ENCODE measurements at places on chromosomes 1 and 21.

DNA sequence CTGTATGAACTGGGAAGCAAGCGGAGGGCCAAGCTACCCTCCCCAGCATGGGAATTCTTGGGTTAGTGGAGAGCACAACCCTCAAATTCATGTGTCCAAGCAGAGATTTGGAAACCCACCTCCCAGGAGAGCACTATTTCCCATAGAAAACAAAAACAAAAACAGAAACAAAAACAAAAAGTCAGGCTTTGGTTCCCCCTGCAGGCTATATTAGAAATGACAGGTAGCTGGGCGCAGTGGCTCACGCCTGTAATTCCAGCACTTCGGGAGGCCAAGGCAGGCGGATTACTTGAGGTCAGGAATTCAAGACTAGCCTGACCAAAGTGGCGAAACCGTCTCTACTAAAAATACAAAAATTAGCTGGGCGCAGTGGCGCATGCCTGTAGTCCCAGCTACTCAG lies 10.8 kb downstream of the MINDY1 start:
- peak; percentile 65 for DNase-seq

- no peak for DNase-seq
These were observed 26.6 kb upstream of the COL18A1 start for GRCh38 chr21:45378258-45378966.

DNA sequence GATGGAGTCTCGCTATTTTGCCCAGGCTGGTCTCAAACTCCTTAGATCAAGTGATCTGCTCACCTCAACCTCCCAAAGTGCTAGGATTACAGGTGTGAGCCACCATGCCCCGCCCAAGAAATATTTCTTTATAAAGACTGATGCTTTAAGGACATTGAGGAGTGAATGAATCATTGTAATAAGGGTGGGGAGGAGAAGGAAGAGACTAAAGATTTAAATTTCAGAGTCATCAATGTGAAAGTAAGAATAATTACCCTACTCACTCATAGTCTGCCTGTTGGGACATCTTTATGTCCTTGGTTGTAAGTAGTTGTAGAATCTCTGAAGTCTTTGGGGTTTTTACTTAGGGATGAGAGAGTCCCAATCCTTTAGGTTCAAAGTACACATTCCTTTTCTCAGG lies 7.3 kb downstream of the KDM1A start:
- no peak for DNase-seq

GRCh38 chr1:238099871-238100270 lies 209.1 kb upstream of the ZP4 start:
- no peak for DNase-seq

GRCh38 chr1:147539122-147539575 lies 2.2 kb upstream of the BCL9 start:
- DNase-seq: peak; percentile 96

- DNase-seq: no peak
These were observed 319 bp downstream of the HES2 start for GRCh38 chr1:6419397-6419803.

- no peak for DNase-seq
These were observed 18.5 kb downstream of the NPHP4 start for GRCh38 chr1:5973771-5974170.

DNA sequence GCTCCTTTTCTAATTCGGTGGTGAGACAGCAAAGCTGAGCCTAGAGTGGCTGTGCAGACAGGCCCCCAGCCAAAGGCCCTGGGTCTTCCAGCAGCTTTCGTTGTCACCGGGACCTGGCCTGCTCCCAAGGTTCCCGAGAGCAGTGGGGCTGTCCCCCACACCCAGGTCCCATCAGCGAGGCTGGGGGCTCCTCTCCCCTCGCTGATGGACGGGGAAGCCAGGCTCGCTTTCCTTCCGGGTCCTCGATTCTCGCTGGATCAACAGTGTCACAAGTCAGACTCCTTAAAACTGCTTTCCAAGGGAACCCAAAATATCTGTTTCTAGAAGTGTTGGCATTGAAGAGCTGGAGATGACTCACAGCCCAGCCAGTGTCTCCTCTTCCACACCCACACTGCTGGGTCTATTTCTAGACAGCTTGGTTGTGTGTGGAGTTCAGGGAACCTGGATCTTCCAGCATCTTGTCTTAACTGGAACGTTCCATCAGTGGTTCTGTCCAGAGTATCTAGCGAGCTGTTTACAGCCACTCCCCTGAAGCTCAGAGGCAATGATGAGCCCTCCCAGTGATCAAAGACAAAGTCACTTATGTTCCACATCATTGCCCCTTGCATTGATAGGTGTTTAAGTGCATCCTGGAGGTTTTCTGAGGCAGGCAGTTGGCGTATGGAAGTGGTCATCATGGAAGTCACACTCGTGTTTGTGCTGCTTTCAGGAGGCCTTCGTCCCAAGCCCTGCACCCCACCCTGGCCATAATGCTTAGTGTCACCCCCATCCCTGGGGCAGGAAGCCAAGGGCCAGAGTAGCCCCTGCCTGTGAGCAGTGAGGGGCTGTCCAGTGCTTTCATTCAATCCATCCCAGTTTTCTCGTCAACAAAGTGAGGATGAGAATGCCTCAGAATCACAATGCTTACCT lies 35.2 kb downstream of the RRP1 start:
- DNase-seq: peak; percentile 44

GRCh38 chr1:180123463-180123936 lies 31.2 kb upstream of the QSOX1 start:
- DNase-seq: peak; percentile 78

DNA sequence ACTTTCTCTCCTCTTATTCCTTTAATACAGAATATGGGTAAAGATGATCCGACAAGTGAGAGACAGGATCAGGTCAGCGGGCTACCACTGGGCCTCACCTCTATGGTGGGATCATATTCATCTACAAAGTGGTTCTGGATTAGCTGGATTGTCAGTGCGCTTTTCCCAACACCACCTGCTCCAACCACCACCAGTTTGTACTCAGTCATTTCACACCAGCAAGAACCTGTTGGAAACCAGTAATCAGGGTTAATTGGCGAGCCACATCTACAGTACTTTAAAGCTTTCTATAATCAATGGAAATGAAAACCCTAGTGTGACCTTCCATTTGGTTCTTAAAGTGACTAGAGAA lies 643 bp downstream of the NRAS start:
- DNase-seq: no peak

DNA sequence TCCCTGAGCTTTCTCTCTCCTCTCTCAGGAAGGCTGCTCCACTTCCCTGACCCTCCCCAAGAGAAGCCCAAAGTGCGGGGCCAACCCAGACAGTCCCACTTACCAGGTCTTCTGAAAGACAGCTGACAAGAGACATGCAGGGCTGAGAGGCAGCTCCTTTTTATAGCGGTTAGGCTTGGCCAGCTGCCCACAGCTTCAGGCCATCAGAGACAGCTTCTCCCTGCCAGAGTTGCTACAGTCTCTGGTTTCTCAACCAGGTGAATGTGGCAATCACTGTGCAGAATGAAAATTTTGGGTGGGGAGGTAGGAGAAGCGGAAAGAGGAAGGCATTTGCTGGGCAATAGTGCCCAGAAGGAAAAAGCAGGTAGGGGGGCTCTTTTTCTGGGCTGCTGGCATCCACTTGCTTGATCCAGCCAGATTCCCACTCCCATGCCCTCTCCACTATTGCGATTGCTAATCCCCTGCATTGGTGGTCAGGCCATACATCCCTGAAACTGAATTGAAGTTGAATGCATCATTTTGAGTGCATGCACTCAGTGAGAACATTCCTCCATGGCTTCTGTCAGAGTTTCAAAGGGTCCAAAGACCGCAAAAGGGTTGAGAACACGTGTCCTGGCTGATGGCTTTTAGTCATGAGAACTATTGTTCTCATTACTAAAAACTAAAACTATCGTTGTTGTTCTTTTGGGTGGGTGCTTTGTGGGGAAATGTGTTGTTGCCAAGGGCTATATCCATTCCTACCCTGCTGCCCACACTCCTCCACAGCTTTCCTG lies at the start of gene S100A8:
Gene S100A8 (minus strand): TSS at position 136 of the 773 bp plus-strand sequence. CDS start 538 bp downstream, outside the sequence.
- peak; percentile 26 for DNase-seq

DNA sequence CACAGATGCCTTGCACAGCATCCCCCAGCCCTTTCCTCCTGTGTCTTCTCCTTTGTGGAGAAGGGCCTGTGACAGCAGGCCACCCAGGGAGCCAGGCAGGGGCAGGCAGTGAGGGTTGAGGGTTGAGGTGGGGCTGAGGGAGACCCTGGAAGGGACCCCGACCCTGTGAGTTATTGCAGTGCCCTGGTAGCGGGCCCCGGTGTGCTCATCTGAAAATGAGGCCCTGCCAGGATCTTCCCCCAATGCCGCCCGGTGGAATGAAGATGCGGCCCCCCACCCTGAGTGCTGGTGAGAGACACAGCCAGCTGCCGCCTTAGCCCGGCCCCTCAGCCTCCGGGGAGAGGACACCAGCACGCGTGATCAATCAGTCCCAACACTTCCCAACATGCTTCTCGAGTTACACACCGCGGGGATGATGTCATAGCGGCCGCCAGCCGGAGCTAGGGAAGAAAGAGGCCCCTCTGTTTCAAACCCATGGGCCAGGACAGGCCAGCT lies 36.2 kb upstream of the ACTRT2 start:
- no peak for DNase-seq

GRCh38 chr1:222787729-222788128 lies 27.1 kb upstream of the DISP1 start:
- DNase-seq: peak; percentile 25

GRCh38 chr1:70431317-70431716 lies 20.2 kb downstream of the CTH start:
- DNase-seq: no peak

GRCh38 chr1:158485455-158485854 lies 13.4 kb downstream of the OR10R2 start:
- DNase-seq: no peak

DNA sequence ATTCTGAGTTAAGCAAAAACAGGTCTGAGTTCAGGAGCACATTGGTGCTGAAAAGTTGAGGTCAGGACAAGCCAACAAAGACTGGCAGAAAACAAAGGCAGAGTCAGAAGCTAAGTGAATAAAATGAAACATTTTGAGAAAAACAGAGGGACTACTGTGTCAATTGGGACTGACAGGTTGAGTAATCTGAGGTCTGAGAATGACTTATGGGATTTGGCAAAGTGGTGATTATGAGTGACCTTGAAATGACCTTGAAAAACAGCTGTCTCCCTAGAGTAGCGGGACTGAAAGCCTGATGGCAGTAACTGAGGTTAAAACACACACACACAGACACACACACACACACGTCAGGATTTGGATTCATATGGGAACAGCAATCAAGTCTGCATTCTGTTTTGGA lies 8.8 kb upstream of the COG2 start:
- DNase-seq: peak; percentile 13

- no peak for DNase-seq
These were observed 108.7 kb upstream of the NFIA start for GRCh38 chr1:60973668-60974067.

- peak; percentile 44 for DNase-seq
These were observed 13.7 kb downstream of the KIAA1614 start for GRCh38 chr1:180926164-180926981.

DNA sequence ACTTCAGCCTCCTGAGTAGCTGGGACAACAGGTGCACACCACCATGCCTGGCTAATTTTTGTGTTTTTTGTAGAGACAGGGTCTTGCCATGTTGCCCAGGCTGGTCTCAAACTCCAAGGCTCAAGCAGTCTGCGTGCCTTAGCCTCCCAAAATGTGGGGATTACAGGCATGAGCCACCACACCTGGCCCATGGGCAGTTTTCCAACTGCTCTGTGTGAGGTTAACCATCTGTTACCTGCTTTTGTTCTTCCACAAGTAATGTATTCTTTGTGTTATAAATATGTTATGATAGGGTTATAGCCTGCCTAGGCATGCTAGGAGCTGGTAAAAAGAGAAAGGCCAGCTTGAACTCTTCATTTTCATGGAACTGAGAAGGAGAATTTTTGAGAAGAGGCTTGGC lies 30.7 kb downstream of the TUFT1 start:
- no peak for DNase-seq
